ENCODE measurements at places on chromosomes 3 and 15.

DNA sequence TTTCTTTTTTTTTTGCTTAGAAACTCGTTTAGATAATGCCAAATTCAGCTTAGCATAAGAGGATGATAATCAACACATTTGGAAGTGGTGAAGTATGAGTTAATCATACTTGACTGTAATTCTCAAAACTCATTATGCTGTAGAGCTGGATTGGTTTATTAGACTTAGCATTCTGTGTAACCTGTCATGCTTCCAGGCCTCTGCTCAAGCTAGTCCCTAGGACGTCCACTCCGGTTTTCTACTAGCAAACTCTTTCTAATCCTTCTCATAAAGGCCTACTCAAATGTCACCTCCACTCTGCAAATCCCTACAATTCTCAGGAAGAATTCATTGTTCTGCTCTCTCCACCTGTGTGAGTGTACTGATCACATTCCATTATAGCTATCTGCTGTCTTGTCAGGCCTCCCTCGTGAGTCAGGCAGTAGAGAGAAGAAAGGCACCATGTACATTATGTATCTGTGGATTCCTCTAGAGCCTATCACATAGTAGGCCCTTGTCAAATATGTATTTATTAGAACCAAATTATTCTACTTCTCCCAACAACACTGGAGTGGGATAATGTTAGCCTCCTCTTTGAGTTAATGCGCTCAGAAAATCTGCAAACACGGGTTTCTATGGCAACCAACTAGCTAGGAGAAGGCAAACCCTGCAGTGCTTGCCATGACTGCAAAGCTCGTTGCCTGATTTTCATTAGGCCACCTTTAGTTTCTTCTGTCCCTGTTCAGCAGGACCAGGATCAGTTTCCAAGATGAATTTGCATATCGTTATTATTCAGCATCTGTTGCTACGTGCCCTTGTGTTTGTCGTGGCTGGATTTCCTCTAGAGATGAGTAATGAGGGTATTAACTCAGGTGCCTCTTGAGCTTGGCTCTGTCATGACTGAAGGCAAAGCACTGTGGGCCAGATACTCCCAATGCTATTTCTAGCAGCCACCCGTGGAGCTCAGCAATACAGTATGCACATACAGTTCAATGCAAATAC, 30.7 kb downstream of the ATP13A5 start:
- DNase-seq = peak; percentile 80

- DNase-seq = no peak
These were observed 13.4 kb upstream of the TBC1D5 start for GRCh38 chr3:17755836-17756235.

GRCh38 chr3:105584003-105584790, 217.5 kb downstream of the ALCAM start:
- DNase-seq = no peak

DNA sequence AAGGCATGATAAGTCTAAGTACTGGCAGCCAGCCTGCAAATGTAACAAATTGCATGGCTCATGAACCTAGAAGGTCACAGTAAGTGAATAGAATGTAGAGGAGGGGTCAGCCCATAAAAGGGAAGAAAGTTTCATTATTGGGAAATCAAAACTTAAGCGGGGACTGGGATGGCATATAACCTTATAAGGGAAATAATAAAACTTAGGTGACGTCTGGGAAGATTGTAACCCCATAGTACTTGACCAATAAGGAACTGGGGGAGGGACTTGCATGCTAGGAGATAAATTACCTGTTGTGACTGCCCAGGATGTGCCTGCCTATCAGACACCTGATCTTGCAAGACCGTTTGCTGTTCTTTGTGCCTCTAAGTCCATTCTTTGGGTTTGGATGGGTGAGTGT, 28.1 kb upstream of the MCTP2 start:
- DNase-seq = no peak

- no peak for DNase-seq
These were observed 198.4 kb downstream of the ATP10A start for GRCh38 chr15:25664761-25665160.

GRCh38 chr3:143707848-143708247, 140.4 kb downstream of the SLC9A9 start:
- DNase-seq = no peak

DNA sequence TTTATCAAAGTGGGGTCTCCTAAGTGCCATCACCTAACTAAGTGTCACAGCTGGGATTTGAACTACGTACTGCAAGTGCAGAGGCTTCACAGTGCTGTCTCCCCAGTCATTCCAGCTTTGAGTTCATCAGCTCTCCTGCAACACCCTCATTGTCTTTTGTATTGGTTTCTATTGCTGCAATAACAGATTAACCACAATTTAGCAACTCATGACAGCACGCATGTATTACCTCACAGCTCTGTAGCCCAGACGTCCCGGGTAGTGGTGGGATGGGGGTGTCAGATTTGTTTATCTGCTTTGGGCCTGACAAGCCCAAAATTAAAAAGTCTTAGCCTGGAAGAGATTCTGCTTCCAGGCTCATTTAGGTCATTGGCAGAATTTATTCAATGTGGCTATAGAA, 220.5 kb upstream of the LRRN1 start:
- no peak for DNase-seq

- no peak for DNase-seq
These were observed 253.9 kb downstream of the RPLP1 start for GRCh38 chr15:69706353-69707097.

DNA sequence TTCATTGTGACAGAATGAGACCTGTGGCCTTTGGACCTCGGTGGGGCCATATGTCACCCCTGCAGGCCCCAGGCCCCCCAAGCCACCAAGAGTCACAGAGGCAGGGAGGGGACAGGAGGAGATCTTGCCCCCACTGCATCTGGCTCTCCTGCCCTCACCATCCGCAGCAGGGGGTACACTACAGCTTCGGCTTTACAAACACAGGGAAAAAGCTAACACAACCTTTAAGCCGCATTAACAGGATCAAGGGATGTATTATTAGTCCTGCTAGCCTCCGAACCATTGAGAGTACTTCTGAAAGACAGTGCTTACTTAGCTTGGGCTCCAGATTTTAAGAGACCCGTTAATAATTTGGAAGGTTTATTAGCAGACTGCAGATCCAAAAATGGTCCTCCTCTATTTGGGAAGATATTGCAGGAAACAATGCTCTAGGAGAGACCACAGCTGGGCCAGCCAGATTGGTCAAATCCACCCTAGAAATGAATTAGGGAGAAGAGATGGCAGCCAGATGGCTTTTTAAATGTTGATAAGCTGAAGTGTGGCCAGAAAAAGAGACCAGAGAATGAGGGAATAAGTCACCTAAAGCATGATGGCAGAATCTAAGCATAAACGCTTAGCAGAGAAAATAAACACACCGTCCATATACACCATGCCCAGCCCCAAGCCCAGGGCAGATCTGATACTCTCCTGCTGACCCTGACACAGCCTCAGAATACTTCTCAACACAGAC, 31.5 kb downstream of the SRGAP3 start:
- no peak for DNase-seq
